ENCODE measurements at places on chromosomes 3 and 15. TPM values are rescaled to one million over a fixed set of nuclear protein-coding genes. Genes with fewer than 3 reads are reported as not detected.

DNA sequence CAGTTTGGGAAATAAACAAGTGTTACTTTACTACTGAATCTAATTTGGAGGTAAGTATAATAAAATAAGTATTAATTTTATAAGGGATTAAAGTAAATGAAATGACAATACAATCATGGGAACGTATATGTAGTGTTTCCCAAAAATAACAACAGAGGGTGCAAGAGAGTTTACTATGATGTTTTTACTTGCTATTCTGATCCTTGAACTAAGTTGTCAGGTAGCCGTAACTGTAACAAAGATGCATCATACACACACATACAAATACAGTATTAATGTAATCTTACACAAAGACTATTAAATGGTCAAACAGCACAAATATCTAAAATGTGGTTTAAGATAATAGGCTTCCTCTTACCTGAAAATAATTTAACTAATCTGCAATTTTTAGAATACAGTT, 311.4 kb downstream of the TBC1D5 start:
- DNase-seq: no peak

Gene ADAMTSL3
- 11.0 TPM for total RNA-seq

DNA sequence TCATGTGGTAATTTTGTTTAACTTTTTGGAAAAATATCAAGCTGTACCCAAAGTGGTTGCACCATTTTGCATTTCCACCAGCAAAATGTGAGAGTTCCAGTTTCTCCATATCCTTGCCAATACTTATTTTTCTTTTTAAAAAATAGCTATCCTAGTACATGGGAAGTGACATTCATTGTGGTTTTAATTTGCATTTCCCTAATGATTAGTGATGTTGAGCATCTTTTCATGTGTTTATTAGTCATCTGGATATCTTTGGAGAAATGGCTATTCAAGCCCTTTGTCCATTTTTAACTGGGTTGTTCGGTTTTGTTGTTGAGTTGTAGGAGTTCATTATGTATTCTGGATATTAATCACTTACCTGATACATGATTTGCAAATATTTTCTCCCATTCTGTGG, 19.5 kb upstream of the TRANK1 start:
- no peak for DNase-seq

GRCh38 chr3:22731901-22732300, 471.2 kb upstream of the UBE2E2 start:
- DNase-seq: no peak

- peak; percentile 60 for DNase-seq
These were observed 190.3 kb downstream of the XXYLT1 start for GRCh38 chr3:195080571-195081151.

DNA sequence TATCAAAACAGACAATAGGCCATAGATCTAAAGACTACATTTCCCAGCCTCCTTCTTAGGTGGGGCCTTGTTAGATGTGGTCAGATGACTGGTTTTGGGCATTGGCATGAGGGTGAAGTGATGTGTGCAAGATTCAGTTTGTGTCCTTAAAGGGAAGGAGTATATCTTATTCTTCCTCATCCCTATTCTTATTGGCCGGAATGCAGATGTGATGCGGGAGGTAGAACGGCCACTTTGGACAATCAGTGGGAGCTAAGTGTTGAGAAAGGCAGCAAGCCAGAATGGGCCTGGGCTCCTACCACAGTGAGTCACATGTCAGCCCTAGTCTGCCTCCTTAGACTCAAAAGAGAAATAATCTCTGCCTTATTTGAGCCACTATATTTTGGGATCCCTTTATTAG, 89.8 kb upstream of the MEX3B start:
- no peak for DNase-seq

Gene CD200R1
- 0.57 TPM for total RNA-seq

DNA sequence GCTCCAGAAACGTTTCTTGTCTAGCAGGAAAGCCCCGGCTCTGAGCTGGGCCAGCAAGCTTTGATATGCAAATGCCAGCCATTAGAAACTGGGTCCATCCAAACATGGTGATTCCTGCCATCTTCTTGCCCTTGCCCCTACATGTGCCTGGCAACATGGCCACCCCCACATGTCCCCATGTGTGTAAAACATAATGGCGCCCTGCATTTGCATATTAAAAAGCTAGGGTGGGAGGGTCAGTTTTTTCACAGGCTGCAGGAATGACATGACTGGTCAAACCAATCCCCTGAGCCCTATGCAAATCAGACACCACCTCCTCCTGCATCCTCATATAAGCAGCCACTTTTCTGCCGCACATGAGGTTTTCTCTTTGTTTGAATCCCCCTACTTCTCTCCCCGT, 21.2 kb downstream of the GPR156 start:
- DNase-seq: no peak

Gene TM4SF4
- not detected for total RNA-seq

DNA sequence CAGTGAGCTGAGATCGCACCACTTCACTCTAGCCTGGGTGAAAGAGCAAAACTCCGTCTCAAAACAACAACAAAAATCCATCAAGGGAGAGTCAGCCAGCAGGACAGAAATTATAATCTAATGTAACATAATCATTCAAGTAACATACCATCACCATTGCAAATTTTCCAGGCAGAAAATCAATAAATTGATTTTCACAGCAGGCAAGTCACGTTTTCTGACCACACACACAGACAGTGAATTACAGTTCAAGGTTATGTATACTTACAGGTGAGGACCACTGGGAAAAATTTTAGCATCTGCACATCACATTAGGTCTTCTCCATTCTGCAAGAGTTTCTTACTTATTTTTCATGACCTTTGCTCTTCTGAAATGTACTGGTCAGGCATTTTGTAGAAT, 29.9 kb upstream of the NPAP1 start:
- DNase-seq: no peak

DNA sequence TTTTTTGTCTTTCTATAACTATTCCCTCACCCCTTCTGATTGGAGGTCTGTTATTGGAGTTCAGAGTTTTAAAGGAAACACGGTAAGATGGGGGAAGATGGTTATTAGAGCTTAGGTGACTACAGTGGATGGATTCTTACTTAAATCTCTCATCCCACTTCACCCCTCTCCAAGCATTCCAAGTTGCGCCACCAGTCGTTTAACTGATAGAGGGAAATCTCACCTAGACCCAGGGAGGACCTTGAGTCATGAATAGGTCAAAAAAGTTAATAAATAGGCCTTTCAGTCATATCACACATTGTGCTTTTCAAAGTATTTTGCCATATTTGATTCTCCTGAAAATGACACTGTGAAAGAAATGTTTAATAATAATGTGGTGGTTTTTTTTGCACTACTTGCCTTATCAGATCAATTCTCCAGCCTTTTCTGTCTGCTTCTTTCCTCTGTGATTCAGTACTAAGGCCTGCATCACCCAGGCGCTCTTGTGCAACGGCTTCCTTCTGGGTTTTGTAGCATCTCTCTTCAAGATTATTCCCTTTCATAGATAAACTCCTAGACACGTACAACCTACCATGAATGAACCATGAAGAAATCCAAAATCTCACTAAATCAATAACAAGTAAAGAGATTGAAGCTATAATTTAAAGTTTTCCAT, 100.4 kb upstream of the TGFBR2 start:
- no peak for DNase-seq

DNA sequence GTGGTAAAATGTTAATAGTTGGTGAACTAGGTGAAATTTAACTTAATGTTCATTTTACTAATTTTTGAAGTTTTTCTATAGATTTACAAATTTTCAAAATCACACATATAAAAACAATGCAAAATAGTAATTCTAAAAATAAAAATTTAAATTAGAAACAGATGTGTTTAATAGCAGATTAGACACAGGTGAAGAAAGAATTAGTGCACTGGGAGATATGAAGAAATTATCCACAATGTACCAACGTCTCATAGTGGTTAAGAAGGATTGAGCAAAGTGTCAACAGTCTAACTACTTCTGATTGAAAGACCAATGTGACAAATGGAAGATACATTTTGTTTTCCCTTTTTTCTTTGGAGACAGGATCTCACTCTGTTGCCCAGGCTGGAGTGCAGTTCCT, 26.5 kb downstream of the SPG11 start:
- no peak for DNase-seq

Gene TMA7
- 178 TPM for total RNA-seq

- DNase-seq: no peak
These were observed 216.6 kb upstream of the PRICKLE2 start for GRCh38 chr3:64441861-64442260.

DNA sequence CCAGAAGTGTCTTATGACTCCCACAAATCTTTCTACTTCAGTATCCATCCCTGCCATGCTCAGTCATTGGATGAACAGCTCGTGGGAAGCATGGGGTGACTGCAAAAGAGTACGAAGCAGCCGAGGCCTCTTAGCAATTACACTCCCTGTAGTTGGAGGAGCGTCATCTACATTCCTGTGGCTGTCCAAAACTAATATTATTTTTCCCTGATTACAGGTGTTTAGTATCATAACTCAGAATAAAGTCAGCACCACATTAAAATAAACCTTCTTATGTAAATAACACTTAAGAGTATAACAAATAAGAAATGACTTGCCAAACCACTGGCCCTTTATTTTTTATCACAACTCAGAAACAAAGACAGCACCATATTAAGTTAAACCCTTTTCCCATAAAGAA, 141.5 kb downstream of the PLOD2 start:
- no peak for DNase-seq

Gene FAM162A
- total RNA-seq: 125 TPM

- no peak for DNase-seq
These were observed 278.1 kb upstream of the LRTM1 start for GRCh38 chr3:55205990-55206389.

DNA sequence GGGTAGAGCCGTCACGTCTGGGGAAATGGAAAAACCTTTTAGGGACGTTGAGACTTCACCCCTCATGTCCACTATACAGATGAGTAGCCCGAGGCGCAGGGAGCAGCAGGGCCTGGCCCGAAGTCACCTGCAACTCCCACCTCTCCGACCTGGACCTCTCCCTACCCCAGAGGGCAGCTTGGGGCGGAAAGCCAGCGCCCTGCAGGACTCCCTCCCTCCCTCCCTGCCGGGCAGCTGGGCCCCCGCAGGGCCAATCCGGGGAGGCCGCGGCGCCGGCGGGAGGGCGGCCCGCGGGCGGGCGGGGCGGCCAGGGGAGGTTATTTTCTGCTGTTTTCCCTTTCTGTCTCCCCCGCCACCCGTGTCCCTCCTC, 2.0 kb downstream of the WNT7A start:
- DNase-seq: no peak

GRCh38 chr15:84016371-84016770, 219.2 kb upstream of the GOLGA6L4 start:
- no peak for DNase-seq

GRCh38 chr3:52490939-52491526, 4.1 kb upstream of the STAB1 start:
- DNase-seq: peak; percentile 50

- DNase-seq: no peak
These were observed 1.1 kb upstream of the GABRB3 start for GRCh38 chr15:26773917-26774316.

GRCh38 chr15:25088261-25088790, 133.5 kb downstream of the SNRPN start:
- DNase-seq: no peak

GRCh38 chr15:78069052-78069414, 8.5 kb downstream of the TBC1D2B start:
- DNase-seq: no peak

GRCh38 chr3:37736624-37737023, 125.1 kb upstream of the CTDSPL start:
- DNase-seq: no peak

- DNase-seq: no peak
These were observed 163.5 kb downstream of the IMPG2 start for GRCh38 chr3:101156787-101157345.

GRCh38 chr3:127423856-127424765, 136.3 kb upstream of the PRR20G start:
- DNase-seq: no peak

- no peak for DNase-seq
These were observed 21.0 kb downstream of the THSD4 start for GRCh38 chr15:71136159-71136783.

DNA sequence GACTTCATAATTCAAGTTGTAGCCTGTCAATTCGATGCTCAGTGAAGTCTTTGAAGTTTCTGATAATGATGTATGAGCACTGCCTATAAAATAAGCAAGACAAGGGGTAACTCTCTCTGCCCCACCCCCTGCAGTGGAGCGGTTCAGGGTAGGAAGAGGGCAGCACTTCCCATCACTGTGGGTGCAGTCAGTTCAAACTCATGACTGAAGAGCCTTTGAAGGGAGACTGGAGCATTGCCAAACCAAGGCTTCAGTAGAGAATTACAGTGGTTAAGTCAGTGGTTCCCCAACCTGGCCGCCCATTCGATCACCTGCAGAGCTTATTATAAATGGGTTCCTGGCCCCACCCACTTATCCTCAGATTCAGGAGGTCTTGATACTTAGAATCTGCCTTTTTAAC, 190.6 kb downstream of the SHQ1 start:
- no peak for DNase-seq

Gene IL17RD
- 4.0 TPM for total RNA-seq

DNA sequence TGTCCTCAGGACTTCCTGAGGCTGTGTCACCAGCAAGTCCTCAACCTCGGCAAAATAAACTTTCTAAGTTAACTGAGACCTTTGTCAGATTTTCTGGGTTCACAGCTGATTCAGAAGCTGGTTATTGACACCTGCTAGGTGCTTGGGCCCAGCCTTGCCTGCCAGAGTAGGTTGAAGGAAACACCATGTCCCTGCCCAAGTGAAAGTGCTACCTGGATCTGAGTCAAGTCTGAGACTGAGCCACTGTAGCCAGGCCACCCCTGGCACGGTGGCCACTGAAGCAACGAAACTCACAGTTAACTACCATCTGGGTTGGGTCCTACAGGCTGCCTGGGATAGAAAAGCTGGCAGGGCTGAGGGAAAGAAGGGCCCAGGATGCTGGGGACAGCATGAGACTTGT, 8.2 kb downstream of the HYAL2 start:
- DNase-seq: no peak

DNA sequence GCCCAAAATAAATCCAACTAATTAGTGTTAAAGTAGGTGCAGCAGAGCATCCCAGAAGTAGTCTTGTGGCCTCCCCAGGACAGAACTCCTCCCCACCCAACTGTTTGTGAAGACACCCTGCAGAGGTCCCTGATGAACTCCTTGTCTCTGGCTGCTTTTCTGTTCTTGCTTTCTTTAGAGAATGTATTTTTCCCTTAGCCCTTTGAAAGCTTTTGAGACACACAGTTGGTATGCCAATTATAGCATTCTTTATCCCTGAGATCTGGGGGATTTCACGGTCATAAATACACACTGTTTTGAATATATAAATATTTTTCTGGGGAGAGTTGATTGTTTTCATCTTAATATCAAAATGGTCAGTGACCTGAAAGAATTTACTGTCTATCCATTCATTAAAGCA, 9.8 kb downstream of the TFG start:
- DNase-seq: no peak

- no peak for DNase-seq
These were observed 11.0 kb upstream of the C3orf49 start for GRCh38 chr3:63807961-63808565.

Gene DPPA2
- not detected for total RNA-seq

Gene STRIT1
- 4.5 TPM for total RNA-seq

- no peak for DNase-seq
These were observed 63.2 kb downstream of the DGKG start for GRCh38 chr3:186298876-186299275.

Data from heart right ventricle (tissue), 16 donors.